ENCODE measurements at places on chromosomes 16 and 17.

GRCh38 chr17:19487024-19487600 is 46.5 kb upstream of the SLC47A1 start:
- DNase-seq = no peak

- no peak for DNase-seq
Measured at GRCh38 chr16:81645266-81645694, 133.8 kb upstream of the PLCG2 start.

DNA sequence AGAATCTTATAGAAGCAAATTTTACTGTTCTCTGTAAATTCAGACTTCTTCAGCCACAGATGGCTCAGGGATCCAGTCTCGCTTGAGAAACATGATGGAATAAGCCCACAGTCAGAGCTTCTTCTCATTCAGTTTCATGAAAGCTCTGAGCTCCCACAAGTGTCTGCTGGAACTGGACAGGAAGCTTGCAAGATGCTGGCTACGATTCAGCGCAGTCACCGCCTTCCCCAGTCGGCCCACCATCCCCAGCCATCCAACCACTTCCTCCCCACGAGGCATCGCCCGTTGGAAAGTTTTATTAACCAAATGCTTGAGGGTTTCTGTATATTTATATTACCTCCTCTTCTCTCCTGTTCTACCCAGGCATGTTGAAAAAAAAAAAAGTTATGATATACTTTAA is 171.7 kb downstream of the ZFHX3 start:
- DNase-seq = peak; percentile 95

DNA sequence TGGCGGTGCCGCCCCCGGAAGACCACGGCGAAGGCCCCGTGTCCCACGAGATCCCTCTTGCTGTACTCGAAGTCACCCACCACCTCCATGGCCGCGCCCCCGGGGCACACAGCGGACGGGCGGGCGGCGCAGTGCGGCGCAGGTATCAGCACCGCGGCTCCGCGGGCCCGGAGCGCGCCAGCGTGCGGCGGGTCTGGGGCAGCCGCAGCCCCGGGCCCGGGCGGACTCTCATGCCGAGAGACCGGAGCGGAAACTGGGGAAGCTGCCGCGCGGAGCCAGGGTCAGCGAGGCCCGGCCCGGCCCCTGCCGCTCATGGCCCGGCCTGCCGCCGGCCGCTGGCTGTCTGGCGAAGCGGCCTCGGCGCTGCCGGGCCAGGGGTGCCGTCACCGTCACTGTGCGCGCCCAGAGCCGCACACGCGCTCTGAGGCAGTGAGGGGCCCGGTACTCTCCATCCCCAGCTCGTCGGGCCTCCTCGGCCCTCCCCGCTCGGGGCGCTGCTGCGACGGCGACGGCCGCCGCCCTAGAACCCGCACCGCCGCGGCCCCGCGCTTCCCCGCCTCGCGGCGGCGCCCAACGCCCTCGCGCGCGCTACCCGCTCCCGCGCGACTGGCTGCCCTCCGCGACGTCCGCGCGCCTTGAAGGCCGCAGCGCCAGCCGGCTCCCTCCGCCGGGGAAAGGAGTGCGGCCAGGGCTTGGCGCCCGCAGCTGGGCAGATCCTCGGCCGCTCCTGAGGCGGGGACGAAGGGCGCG is at the start of gene ULK2:
Gene ULK2 (minus strand): TSS at position 608 of the 750 bp plus-strand sequence. CDS start 519 bp downstream, at position 89.
- DNase-seq = no peak

DNA sequence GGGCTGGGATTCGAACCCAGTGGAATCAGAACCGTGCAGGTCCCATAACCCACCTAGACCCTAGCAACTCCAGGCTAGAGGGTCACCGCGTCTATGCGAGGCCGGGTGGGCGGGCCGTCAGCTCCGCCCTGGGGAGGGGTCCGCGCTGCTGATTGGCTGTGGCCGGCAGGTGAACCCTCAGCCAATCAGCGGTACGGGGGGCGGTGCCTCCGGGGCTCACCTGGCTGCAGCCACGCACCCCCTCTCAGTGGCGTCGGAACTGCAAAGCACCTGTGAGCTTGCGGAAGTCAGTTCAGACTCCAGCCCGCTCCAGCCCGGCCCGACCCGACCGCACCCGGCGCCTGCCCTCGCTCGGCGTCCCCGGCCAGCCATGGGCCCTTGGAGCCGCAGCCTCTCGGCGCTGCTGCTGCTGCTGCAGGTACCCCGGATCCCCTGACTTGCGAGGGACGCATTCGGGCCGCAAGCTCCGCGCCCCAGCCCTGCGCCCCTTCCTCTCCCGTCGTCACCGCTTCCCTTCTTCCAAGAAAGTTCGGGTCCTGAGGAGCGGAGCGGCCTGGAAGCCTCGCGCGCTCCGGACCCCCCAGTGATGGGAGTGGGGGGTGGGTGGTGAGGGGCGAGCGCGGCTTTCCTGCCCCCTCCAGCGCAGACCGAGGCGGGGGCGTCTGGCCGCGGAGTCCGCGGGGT is at the start of gene CDH1:
Gene CDH1 (plus strand): TSS at position 247 of the 684 bp plus-strand sequence. CDS start 124 bp downstream, at position 371.
- DNase-seq = no peak

GRCh38 chr16:1035066-1035415 is 37.5 kb upstream of the SSTR5 start:
- DNase-seq = no peak

DNA sequence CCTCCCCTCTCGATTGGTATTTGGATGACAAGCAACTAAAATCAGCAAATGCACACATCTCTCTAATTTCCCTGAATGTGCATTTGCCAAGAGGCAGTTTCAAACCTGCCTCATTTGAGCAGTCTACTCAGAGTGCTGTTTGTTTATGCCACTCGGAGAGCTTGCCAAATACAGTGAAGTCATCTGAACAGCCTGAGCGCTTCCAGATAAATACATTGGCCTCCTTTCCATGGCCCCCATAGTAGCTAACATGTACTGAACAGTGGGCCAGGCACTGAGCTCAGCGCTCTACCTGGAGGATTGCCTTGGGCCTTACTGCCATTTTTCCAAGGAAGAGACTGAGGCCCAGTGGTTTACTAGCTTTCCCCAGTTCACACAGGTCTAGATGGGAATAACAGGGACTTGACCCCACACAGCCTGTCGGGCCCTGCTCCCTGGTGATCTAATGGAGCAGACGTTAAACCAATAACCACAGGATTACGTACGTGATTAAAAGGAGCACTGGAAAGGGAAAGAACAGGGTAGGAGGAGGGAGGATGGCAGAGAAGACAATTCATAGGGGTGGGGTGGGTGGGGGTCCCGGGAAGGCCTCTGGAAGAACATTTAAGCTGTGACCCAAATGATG is 18.7 kb upstream of the ANKRD40CL start:
- DNase-seq = no peak

- DNase-seq = peak; percentile 48
Measured at GRCh38 chr16:78116946-78117345, 17.5 kb downstream of the WWOX start.
